ENCODE measurements at places on chromosomes 2 and 18.

DNA sequence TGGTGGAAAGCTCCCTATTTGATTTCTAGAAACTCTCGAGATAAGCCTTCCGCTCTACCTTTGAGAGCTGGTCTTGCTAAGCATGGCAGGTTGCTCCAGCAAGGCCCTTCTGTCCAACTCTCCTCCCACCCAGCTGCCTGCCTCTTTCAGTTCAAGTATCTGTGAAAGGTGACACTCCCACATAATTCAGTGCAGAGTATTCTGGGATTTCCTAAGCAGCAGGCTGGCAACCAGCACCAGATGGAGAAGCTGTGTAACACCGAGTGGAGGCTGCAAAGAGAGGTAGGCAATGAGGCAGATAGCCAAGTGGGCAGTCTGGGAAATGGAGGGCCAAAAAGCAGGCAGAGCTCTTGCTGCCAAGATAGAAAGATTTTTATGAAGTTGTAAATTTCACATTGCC lies 88.4 kb upstream of the CAVIN2 start:
- ATAC-seq: no peak

DNA sequence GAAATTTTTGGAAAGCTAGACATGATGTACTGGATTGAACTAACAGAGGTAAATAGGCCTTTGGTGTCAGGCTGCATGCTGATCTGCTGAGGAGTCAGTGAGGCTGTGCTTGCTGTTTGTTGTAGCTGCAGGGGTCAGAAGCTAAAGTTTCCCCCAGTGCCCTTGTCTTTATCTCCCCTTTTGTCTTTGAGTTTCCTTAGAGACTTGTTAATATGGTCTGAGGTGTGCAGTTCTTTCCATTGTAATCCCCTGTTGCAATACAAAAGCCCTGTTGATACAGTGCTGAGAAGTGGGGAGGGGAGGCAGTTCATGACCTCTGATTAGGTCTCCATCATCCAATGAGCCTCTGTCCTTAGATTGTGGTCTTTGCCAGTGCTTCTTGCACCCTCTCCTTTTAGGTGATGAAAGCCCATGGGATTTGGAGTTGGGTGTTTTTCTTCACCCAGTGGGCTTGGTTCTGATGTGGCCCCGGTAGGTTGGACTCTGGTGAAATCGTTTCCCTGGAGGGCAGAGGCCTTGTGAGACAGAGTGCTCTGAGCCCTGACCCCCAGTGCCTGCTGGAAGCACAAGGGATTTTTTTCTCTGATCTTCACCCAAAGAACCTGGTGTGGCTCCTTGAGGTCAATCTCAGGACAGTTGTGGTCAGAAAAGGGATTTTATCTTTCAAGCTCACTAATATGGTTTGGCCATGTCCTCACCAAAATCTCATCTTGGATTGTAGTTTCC lies 163.1 kb downstream of the TMEM18 start:
- ATAC-seq: no peak

- ATAC-seq: no peak
These were observed 119.7 kb downstream of the UPP2 start for GRCh38 chr2:158221063-158222020.

GRCh38 chr2:13334545-13334944 lies 617.8 kb downstream of the TRIB2 start:
- no peak for ATAC-seq

DNA sequence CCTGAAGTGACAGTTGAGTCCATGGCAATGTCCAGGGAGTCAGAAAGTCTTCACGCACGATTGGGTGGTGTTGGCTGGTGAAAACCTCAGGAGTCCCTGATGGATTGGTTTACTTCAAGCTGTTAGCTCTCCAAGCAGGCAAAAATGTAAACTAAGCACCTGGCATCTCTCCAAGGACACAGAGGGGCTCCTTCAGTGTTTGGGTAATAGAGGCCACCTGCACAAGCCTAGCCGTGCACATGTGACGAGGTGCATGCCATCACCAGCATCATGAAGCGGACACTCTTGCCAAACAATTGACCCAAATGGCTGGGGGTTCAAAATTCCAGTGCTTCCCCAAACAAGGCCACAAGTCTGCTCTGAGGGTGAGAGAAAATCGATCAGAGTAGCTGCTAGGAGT lies 104.7 kb upstream of the CD302 start:
- ATAC-seq: no peak

DNA sequence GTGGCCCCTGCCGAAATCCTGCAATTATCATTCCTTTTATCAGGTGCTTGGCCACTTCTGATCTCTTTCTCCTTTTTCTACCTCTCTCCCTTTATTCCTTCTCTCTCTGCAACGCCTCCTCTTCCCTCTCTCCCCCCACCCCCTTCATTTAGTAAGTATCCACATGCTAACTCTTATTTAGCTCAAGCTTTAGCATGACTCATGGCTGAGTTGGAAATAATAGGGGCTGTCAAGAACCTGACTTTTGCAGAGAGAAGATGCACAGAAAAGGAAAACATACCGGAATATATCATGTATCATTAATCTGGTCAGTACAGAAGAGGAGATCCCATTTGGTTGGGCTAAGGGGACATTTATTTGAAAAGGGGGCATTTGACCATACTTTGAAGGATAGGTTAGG lies 33.1 kb downstream of the FAM171B start:
- no peak for ATAC-seq

DNA sequence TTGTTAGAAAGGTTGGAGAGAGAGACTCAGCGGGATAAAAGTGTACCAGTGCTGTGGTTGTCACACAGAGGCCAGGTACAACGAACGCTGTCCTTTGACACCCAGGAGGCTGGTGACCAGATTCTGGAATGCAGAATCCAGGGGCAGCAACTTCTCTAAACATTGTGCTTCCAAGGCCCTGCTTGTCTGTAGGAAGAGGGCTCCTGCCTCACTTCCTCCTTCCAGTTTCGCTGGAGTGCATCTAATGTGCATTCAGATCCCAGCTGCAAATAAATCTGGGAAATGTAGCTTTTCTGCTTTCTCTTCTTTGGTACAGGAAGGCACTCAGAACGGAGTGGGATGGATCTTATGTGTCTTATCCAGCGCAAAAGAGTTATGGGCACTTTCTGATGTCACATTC lies 171.8 kb upstream of the ATP5MC3 start:
- ATAC-seq: no peak

- no peak for ATAC-seq
These were observed 42.7 kb downstream of the ACSL3 start for GRCh38 chr2:222903234-222904220.

- no peak for ATAC-seq
These were observed 13.1 kb upstream of the SUMO1 start for GRCh38 chr2:202251494-202251893.

GRCh38 chr2:85913884-85914881 lies 25.4 kb upstream of the ST3GAL5 start:
- no peak for ATAC-seq

- no peak for ATAC-seq
These were observed 128.4 kb downstream of the INO80D start for GRCh38 chr2:205957452-205958154.

DNA sequence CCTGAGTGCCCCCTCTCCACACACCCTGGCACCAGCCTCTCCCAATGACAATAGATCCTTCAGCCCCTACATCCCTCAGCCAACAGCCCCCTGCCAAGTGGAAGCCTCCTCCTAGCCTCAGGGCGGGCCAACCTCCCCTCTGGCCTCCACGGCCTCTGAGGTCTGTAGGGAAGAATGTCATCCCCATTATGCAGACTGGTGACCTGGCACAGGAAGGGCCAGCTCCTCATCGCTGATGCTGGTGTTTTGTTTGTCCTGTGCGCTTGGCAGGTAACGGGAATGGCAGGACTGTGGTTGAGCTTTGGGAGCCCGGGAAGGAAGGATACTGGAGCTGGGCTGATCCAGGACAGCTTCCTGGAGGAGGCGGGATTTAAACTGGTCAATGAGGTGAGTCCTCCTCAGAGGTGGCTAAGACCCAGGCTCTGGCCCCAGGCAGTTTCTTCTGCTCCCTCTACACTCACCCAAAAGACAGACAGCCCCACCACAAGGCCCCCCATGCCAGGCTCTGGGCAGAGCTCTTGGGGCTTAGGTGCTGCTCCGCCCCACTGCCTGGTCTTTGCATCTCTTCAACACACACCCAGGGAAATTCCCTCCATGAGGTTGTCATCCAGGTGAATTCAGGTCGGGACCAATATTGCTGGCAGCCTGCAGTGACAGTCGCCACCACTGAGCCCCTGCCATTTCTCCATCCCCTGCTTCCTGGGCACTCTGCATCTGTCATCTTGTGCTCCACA lies 75.2 kb upstream of the SMAD7 start:
- no peak for ATAC-seq

DNA sequence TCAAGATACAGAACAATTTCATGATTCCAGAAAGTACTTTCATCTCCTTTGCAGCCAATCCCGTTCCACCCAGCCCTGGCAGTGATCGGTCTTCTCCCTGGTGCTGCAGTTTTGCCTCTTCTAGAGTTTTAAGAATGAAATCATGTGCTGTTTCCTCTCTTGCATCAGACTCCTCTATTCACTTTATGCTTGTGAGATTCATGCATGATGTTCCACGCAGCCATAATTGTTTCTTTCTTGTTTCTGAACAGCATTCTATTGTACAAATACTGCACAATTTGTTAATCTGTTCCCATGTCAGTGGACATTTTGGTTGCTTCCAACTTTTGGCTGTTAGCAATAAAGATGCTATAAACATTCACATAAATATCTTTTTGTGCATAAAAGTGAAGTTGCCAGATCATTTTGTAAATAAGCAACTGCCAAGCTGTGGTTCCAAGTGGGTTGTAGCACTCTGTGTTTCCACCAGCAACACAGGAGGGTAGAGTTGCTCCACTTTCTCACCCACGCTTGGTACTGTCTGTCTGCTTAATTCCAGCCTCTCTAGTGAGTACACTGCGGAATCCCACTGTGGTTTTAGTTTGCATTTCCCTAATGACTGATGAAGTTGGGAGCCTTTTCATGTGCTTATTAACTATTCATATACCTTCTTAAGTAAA lies 104.5 kb downstream of the TWIST2 start:
- peak; percentile 50 for ATAC-seq

DNA sequence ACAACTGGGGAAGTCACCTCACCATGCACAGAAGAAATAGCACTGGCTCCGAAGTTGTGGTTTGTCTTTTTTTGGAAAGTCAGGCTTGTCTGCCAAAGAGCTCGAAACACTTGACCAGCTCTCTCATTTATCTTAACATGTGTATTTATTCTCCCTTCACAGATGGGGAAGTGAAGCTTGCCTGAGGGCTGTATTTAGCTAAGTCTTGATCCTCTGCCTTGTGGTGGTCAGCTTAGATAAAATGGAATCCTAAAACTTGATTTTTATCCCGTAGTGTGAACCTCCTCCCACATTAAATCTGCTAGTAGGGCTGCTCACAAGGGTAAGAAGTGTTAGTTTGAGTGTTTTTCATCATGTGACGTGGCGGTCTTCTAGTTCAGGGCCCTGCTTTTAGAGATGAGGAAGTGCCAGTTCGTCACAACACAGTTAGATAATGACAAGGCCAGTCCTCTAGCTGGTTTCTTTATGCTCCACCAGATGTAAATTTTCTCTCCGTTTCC lies 89.7 kb downstream of the TMEM247 start:
- ATAC-seq: no peak

DNA sequence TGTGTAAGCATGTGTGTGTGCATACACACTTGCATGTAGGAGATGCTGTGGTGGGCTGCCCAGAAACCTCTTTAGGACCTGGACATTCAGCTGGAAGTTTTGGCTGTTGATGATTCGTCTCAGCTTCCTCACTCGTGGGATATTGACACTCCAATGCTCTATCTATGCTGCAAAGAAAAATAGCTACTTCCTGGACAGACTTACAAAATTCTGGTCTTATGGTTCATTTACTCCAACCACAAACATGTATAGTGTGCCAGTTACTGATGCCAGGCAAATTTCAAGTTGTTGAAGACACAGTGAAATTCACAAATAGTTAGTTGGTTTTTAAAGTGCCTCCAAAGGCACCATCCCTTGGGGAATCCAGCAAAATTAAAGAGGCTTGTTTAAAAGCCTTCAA lies 882.6 kb downstream of the CPS1 start:
- ATAC-seq: no peak

DNA sequence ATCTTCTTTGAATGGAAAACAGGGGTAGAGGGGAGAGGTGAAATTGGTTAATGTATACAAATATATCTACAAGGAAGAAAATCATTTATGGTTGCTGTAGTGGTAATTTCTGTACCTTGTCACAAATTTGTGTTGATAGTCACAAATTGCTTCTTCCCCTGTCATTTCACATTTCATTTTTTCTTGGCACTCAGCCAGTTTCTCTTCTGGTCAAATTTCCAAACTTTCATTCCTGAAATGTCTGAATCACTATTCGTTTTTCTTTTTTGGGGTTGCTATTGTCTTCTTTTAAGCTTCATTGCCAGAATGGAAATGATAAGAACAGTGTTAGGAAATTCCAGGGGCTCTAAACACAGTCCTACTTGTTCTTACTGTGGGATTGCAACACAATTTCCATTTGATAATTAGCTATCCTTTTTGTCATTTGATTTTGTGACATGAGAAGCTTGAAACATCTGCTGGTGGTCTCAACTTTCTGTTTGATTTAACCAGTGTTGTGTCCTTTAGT lies 136.0 kb upstream of the GCFC2 start:
- ATAC-seq: no peak

DNA sequence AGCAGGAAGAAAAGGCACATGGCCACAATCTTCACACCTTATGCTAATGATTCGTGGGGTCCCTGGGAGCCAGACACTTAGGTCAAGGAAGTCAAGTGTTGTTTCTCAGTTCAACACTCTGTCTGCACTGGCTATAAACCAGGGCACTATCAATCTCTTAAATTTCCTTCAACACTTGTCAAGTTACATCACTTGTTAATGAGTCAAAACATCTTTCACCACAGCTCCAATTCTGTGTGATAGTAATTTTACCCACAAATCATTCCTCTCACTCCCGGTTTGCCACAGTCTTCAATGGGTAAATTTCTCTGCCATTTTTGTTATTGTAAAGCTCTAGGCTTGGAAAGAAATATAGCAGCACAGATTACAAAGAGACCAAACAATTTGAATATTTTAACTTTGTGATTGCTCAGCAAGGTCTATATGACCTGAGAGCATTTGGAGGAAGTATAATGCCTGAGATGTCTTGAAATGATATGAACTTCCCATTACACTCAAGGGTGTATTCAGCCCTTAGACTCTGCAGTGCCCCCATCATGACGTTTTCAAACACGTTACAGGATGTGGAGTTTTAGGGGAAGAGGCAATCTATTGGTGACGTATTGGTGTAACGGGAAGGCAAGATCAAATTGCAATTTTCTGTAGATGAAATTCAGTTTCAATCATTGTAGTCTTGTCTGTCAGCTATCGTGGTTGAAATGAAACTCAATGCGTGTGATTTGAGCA lies 78.7 kb downstream of the ICOS start:
- no peak for ATAC-seq

DNA sequence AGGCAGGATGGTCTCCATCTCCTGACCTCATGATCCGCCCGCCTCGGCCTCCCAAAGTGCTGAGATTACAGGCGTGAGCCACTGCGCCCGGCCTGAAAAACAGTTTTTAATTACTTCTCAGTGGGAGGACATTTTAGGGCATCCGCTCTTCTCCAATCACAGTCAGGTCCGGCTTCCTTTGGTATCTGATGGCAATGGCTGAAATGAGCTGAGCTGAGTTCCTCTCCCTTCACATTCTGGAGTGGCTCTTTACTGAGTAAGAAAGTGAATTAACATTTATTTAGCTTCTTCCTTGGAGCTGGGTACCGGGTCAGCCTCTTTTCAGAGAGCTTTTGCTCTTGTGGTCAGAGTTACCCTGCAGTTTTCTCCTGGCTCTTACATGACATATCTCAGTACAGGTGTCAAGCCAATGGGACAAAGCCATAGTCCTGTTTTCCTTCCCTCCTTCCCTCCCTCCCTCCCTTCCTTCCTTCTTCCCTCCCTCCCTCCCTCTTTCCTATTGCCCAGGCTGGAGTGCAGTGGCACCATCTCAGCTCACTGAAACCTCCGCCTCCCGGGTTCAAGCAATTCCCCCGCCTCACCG lies 1.1 kb upstream of the TTC27 start:
- ATAC-seq: no peak

GRCh38 chr2:191274413-191274815 lies 29.2 kb downstream of the MYO1B start:
- ATAC-seq: no peak
